ENCODE measurements at places on chromosomes 3 and 15.

GRCh38 chr3:108311797-108312196 lies 15.4 kb downstream of the HHLA2 start:
- DNase-seq = no peak

GRCh38 chr3:191624299-191624698 lies 163.3 kb downstream of the PYDC2 start:
- no peak for DNase-seq

DNA sequence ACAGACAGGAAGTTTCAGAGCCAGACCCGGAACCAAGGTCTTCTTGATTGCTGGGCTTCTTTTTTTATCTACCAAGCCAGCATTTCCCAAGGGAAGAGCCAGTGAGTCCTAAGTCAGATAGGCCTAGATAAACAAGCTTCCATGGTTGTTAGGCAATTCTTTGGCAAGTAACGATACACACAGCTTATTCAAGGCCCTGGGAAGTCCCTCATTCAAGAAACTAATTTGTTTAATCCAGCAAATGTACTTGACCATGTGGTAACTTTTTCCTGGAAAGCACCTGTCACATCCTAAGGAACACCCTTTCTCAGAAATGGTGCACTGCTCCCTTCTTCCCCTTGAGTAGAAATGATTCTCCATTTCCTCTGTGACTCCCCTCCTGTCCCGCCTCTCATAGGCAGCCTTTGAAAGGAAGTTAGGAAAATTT lies 209.9 kb downstream of the ITPR1 start:
- DNase-seq = no peak

DNA sequence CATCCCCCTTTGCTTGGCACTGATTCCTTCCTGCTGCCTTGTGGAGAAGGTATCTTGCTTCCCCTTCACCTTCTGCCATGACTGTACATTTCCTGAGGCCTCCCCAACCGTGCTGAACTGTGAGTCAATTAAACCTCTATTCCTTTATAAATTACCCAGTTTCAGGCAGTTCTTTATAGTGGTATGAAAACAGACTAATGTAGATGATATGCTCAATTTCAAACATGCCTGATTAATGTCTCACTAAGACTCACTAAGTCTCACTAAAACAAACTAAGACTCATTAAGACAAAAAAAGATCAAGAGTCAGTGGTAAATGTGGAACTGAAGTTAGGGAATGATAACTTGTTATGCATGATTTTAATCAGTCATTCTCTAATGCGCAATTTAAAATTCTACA lies 606.6 kb downstream of the RBMS3 start:
- no peak for DNase-seq

- DNase-seq = no peak
These were observed 44.7 kb downstream of the TCF12 start for GRCh38 chr15:56963126-56963525.

GRCh38 chr3:75248974-75249373 lies 415.2 kb upstream of the FRG2C start:
- no peak for DNase-seq

DNA sequence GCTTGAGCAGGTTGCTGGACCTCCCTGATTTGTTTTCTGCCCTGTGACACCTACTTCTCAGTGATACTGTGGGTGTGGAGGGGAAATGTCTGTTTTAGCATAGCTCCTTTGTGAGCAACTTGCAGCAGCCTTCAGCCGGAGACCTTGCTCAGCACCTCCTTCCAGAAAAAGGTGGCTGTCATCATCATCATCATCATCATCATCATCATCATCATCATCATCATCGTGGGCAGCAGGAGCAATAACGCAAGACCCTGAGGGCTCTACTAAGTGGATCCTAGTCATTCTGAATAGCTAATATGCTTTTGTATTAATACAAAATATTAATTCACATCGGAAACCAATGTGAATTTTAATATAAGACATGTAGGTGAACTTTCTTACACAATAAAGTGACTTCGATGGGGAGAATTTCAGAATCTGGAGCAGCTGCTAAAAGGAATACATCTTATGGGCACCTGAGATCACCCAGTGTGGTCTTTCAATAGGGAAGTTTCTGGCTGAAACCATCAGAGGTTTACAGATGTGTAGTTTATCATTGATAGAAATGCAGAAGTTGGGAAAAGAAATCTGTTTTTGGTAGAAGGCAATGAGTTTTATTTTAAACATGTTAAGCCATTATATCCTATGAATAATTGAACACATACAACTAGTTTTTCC lies 8.6 kb downstream of the GABRR3 start:
- no peak for DNase-seq

GRCh38 chr15:49330166-49330565 lies 92.9 kb upstream of the FGF7 start:
- no peak for DNase-seq

GRCh38 chr15:97837896-97838295 lies 122.6 kb upstream of the ARRDC4 start:
- no peak for DNase-seq

Measured in LoVo (cell line).